ENCODE measurements at places on chromosomes 3 and 15. TPM values are rescaled to one million over a fixed set of nuclear protein-coding genes. Genes with fewer than 3 reads are reported as not detected.

ROPN1 gene
- total RNA-seq, result not detected

PSMD6 gene
- total RNA-seq, result 49.2 TPM

DNA sequence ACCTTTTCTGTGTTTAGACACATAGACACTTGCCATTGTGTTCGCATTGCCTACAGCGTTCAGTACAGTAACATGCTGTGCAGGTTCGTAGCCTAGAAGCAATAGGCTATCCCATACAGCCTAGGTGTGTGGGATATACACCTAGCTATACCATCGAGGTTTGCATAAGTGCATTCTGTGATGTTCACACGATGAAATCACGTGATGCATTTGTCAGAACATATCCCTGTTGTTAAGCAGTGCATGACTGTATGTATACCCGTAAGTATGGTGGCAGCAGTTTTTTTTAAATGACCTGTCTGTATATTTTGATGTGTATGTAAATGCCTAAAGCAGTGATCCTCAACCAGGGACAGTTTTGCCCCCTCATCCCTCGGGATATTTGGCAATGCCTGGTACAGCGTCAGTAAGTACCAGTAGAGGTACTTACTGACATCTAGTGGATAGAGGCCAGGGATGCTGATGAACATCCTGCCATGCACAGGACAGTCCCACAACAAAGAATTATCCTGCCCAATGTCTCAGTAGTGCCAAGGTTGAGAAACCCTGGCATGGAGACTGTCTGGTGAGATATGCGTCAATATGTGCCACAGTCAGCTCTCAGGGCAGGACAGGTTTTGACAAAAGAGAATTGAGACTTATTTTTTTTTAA, 129.1 kb downstream of the HCN4 start:
- DNase-seq, result no peak

GNAT1 gene
- total RNA-seq, result not detected

DNA sequence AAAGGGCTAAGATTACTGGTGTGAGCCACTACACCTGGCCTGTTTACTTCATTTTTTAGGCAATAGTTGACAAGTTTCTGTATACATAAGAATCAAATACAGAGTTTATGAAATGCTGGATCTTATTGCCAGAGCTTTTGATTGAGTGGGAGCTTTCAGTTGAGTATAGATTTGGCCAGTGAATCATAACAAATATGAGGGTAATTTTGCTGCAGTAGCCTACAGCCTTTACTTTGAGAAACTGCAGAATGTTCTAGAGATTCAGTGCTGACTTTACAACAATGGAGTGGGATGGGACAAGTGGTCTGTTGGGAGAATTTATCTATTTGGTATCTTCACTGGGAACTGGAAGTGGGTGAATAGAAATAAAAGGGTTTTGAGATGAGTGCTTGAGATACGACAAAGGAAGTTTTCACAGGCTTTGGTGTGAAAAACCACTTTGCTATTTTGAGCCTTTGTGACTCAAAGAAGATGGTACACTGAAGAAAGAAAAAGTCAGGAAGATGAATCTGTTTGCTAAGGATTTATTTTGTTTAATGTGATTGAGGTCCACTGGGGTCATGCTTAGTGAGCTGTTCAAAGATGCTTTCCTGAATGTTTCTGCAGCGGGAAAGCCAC, 227.8 kb downstream of the UBE2E2 start:
- DNase-seq, result no peak

- DNase-seq, result no peak
Measured at GRCh38 chr3:141413801-141414689, 45.7 kb downstream of the ZBTB38 start.

GRCh38 chr3:111585217-111585616, 9.9 kb downstream of the ZBED2 start:
- DNase-seq, result no peak

DNA sequence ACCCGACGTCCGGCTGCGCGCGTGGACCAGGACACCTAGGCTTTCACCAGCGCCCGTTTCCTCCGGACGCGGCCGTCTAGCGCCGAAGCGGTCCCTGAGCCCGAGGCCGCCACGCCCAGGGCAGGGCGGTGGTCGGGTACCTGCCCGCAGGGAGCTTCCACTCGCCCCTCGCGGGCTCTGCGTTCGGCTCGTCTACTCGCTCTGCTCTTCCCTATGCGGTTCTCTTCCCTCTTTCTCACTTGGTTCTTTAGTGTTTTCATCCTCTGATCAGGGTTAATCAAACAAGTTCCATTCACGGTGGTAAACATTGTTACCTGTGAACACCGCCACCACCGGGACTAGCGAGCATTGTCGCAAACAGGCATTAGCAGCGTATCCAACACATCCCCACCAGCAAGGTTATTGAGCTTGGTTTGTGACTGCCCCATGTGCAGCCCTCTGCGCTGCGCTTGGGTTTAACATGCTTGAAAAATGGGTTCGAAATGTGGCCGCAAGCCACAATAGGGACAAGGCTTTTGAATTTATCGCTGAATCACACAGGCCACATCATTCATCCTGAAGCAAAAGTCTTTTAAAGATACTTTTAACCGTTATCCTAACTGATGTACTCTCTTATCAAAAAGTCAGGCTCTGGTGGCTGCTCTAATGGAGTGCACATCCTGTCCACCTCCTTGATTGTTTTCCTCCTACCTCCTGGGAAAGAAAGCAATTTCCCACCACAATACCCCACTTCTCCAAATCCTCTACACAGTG, 843 bp upstream of the CD47 start:
- DNase-seq, result no peak

GRCh38 chr3:194877291-194878119, 191.8 kb downstream of the FAM43A start:
- DNase-seq, result no peak

- no peak for DNase-seq
Measured at GRCh38 chr3:129536374-129536667, 6.7 kb upstream of the H1-8 start.

DNA sequence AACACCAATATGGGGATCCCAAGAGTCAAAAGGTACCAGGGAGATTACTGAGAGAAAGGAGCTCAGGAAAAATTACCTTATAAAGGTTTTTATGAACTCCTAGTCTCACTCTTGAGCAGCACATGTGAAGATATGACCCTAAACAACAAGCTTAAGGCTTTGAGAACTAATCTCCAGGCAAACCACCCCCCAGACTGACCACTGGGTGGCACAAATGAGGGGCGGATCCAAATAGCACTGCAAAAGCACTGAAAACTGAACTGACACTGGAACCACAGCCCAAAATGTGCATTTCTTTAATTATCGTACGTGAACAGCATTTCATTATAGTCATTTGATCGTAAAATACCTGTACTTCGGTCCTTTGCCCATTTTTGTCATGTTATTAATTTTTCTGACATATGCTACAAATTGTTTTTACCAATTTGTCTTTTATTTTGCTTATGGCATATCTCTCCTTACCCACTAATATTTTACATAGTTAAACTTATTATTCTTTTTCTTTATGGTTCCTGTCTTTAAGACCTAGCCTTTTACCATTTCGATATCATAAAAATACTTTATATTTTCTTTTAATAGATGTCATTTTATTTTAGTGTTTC, 31.5 kb upstream of the TFDP2 start:
- DNase-seq, result no peak

DNA sequence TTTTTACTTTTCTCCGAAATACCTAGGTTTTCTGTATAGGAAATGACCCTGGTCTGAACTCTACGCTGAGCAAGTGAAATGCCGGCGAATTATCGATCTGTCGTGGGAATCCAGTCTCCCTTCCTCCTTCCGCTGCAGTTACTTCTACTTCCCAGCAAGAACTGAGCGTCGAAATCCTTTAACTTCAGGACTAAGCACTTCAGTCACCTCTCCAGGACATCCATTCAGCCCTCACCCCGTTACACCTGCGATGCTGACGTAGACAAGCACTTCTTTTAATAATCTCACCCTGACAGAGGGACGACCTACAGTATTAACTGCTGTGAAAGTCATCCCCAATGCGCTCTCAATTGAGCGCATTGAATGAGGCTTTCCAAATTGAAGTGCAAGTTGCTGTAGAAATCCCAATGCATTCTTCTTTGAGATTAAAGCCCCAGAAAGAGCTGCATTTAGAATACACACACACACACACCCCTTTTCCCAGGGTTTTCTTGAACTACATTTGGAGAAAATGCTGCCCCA, 1.3 kb downstream of the TOP2B start:
- no peak for DNase-seq

DNA sequence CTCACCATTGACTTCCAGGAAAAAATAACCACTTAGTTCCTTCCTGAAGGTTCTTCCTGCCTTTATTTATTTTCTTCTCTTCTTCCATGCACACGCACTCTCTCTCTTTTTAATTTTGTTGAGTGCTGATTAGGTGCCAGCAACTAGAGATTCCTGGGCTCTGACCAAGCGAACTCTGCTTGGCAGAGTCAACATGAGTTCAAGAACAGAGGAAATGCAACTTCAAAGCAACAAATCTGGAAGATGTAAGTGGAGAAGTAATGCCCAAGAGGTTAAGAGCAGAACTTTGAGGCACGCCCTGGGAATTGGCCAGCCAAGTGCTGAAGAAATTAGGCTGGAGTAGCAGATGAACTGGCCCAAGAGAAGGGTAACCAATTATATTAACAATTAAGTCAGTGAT, 8.5 kb downstream of the ERC2 start:
- no peak for DNase-seq

Measured in sciatic nerve (tissue), 2 donors.